ENCODE measurements at places on chromosomes 2 and 18.

DNA sequence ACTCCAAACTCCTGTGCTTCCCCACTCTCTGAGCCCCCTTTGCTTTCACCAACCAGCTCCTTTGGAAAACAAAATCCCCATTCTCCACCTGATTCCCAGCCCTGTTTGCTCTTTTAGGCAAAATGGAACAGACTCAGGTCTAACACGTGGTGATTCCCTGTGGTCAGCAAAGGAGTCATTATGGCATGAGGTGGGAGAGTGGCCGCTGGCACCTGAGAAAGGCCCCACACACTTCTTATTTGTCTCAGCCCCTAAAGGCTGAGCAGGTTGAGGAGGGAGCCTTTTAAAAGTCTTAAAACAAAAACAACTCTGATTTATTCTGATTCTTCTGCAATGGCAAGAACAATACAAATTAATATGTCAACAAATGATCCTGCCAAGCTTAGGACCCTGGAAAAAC, 401.2 kb downstream of the TNS1 start:
- DNase-seq, result no peak

GRCh38 chr2:204268458-204268857, 276.8 kb upstream of the PARD3B start:
- DNase-seq, result no peak

DNA sequence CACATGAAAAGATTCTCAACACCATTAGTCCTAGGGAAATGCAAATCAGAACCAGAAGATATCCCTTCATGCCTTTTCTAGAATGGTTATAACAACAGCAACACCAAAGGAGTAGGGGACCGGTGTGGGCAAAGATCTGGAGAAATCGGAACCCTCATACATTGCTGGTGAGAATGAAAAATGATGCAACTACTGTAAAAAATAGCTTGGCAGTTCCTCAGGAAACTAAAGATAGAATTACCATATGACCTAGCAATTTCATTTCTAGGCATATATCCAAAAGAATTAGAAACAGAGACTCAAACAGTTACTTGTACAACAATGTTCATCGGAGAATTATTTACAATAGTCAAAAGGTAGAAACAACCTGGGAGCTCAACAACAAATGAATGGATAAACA, 29.2 kb upstream of the CDH7 start:
- no peak for DNase-seq

DNA sequence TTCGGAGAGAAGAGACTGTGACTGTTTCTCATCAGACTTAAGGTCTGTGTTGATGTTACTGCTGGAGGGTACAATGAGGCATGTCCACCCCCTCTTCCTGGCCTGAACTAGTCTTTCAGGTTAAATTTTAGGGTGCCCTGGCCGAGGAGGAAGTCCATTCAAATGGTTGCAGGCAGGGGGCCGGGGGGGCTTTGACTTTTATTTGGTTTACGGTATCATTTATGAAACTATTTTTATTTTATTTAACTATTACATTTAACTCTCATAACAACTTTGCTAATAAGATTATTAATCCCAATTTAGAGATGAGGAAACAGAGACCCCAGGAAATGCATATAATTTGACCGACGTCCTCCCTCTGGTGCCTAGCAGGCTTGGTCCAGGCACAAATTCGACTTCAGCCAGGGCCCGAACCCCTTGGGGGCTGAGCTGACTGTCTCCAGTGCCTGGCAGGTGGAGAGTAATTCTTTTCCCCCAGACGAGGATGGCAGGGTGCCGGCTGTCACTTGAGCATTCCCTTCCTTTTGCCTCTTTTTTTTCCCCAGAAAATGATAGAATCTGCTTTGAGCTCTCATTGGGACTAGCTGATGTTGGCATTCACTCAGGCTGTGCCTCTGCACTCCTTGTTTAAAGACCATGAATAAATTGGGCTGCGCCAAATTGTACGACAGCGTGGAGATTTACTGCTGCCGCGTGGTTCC, 255.3 kb upstream of the SALL3 start:
- DNase-seq, result no peak

- DNase-seq, result no peak
These were observed 92.7 kb downstream of the COPS8 start for GRCh38 chr2:237178396-237178795.

- no peak for DNase-seq
These were observed 410.4 kb upstream of the HS6ST1 start for GRCh38 chr2:128729051-128729450.

DNA sequence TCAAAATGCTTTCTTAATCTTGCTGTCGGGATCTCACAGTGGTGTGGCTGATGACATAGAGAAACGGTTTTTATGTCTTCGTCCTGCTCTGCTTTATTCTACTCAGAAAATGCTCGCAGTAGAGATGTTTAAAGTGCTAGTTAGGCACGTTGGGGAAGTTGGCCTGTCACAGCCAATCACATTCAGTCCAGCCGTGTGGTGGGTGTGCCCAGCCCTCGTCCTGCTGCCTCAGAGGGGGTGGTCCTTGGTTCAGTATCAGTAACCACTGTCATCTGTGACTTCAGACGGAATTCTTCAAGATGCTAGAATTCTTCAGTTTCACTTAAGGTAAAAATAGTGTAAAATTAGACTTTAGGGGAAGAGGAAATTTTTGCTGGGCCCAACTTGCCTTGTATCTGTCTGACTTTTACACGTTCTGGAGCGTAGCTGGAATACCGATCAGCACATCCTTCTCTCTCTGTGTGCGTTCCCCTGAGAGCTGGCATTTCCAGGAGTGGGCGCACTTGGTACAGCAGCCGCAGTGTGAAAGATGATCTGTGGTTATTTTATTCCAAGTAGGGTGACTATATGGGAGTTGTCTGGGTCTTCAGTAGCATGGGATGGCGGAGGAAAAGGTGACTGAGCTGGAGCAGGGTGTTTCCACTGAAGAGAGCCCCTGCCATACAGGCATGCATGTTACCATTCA, 18.5 kb downstream of the TRAF3IP1 start:
- no peak for DNase-seq

DNA sequence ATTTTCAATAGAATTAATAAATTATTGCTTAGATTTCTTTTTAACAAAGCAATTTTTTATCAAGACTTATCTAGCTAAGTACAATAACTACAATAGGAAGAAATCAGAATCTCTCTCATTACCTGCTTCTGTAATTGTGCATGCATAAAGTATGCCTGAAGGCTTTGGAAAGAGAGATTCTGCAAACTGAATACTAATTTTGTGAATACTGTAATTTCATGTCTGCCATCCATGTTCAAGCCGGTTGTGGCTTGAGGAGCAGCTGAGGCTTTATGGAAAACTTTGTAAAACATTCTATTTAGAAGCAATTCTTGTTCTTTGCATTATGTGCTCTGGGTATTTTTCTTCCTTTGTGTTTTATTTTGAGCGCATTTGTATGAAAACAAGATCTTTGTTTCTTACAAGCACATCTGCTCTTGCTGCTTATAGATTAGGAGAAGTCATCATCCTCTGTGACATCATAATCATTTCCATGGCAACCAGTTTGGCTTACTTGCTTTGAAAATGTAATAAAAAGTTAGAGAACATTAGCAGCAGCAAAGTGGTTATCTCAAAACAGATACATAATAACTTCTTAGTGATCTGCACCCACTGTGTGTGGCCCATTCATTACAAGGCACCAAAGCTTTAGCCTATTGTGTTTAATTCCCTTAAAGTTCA, 16.0 kb upstream of the IKZF2 start:
- no peak for DNase-seq

- no peak for DNase-seq
These were observed 14.2 kb upstream of the DSG1 start for GRCh38 chr18:31303771-31304170.

DNA sequence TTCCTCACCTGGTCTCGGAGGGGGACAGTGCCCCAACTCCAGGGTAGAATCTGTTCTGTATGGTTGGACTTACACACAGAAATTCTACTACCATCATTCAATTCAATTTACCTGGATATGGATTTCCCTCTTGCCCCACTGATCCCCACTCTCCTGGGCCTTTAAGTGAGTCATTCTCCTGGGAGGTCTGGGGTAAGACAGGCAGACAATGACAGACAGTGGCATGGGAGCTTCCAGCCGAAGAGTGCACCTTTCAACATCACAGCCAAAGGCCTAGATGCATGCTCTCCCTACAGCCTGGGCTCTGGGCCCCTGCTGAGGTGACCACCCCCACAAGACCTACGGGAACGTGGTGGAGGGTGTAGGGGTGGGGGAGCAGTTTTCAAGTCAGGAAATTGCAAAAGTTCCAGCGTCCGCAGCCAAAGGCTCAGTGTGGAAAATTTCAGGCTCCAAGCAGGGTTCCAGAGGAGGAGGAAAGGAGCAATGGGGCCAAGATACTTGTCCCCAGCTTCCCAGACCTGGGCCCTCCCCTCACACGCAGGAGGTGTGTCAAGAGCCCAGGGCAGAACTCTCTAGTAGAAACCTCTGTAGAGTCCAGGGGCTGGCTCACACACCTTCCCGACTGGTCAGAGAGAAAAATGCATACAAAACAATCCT, 296.4 kb downstream of the CYP26B1 start:
- no peak for DNase-seq

DNA sequence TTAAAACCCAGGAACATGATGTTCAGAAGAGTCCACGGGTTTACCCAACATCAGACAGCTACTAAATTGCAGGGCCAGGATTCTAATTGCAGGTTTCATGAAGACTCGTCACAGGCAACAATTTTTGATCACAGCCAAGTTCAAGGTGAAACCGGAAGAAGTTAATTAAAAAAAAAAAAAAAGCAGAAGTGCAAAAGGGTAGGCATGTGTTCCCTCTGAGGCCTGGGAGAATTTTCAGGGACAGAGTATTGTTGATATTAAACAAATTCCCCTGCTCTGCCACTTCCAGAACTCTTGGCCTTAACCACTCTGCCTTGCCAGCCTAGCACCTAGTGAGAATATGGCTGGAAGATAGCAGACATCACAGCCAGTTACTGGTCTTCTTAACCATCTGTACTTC, 99.4 kb upstream of the TRIB2 start:
- no peak for DNase-seq

GRCh38 chr2:199583676-199584075, 125.9 kb upstream of the SATB2 start:
- no peak for DNase-seq

DNA sequence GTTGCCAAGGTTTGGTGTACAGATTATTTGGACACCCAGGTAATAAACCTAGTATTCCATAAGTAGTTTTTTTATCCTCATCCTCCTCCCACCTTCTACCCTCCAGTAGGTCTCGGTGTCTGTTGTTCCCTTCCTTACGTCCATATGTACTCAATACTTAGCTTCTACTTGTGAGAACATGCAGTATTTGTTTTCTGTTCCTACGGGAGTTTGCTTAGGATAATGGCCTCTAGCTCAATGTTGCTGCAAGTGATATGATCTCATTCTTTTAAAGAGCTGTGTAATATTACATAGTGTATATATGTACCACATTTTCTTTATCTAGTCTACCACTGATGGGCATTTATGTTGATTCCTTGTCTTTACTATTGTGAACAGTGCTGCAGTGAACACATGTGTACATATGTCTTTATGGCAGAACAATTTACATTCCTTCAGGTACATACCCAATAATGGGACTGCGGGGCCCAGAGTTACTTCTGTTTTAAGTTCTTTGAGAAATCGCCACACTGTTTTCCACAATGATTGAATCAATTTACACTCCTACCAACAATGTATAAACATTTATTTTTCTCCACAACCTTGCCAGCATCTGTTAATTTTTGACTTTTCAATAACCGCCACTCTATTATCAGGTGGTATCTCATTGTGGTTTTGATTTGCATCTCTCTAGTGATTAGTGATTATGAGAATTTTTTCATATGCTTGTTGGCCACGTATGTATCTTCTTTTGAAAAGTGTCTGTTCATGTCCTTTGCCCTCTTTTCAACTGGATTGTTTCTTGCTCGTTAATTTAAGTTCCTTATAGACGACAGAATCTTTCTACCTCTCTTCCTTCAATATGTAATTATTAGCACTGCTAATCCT, 88.0 kb downstream of the MEMO1 start:
- no peak for DNase-seq

- DNase-seq, result no peak
These were observed 251.8 kb upstream of the NETO1 start for GRCh38 chr18:73119574-73119973.

DNA sequence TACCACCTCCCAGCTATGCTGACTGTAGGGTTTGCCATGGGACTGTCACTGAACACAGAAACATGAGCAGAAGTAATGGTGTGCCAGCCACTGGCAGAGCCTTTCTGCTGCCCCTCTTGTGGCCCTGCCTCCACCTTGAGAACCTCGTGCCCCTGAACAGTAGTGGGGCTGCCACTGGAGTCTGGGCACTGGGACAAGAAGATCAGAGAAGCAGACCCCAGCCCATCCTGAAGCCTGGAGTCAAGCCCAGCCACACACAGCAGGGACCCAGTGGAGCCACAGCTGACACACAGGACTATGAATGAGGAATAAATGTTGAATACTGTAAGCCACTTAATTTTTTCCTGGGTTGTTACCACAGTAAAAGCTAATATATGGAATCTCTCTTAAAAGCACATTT, 159.6 kb downstream of the NCKAP5 start:
- DNase-seq, result no peak

GRCh38 chr2:28350196-28350595, 42.5 kb upstream of the FOSL2 start:
- DNase-seq, result no peak

DNA sequence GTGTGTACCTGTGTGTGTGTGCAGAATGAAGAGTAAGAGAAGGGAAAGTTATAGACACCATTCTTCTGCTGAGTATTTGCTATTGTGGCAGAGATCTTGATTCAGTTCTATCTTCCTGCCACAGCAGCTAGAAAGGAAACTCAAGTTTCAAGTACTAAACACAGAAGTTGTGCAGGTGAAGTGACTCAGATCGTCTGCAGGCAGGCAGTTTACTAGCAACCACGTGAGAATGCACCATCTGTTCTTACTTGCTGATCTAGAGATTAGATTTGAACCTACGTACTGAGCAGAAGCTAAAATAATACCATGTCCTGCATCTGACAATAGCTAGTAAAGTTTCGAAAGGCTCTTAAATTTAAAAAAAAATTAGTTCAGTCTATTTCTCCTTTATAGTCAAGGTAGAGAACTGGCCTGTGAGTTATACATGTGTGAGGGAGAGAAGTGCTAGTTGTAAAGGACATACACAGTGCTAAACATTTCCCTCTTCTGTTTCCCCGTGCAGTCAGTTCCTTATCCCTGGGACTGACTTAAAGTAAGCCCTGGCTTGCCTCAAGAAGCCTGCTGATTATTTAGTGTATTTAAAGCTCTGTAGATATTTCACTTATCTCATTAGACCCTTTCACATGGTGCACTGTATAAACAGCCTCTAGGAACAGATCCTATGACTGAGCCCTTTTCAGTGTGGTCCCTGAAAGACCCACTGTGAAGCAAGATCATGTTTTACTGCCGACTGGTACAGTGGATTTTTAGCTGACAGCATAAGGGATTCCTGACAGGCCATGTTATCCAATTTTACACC, 45.0 kb downstream of the SLC38A11 start:
- no peak for DNase-seq

- no peak for DNase-seq
These were observed 47.3 kb upstream of the NDUFV2 start for GRCh38 chr18:9055185-9055584.

- no peak for DNase-seq
These were observed 4.7 kb upstream of the ORC2 start for GRCh38 chr2:200968162-200968561.

All from stimulated activated CD4-positive, alpha-beta T cell treated with anti-CD3 and anti-CD28 coated beads, Interleukin-2, amount 100 ng/mL, for 48 hours (primary cell).